T-helper 17 cell (primary cell): ENCODE measurements at places on chromosomes 1 and 21.

DNA sequence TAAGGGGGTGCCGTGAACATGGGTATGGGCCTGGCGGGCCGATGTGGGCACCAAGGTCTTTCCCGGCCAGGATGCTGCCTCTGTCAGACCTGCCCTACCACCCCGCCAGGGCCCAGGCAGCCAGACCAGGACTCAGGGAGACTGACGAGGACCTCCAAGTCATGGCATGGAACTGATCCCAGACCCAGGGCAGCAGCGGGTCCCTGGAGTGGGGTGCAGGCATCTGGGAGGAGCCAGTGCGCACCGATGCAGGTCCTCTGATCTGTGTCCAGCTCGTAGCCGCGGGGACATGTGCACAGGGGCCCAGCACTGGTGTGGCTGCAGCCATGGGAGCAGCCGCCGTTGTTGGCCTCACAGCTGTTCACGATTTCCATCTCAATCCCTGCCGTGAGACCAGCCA lies 56.8 kb downstream of the ARHGEF16 start:
- DNase-seq, result no peak

DNA sequence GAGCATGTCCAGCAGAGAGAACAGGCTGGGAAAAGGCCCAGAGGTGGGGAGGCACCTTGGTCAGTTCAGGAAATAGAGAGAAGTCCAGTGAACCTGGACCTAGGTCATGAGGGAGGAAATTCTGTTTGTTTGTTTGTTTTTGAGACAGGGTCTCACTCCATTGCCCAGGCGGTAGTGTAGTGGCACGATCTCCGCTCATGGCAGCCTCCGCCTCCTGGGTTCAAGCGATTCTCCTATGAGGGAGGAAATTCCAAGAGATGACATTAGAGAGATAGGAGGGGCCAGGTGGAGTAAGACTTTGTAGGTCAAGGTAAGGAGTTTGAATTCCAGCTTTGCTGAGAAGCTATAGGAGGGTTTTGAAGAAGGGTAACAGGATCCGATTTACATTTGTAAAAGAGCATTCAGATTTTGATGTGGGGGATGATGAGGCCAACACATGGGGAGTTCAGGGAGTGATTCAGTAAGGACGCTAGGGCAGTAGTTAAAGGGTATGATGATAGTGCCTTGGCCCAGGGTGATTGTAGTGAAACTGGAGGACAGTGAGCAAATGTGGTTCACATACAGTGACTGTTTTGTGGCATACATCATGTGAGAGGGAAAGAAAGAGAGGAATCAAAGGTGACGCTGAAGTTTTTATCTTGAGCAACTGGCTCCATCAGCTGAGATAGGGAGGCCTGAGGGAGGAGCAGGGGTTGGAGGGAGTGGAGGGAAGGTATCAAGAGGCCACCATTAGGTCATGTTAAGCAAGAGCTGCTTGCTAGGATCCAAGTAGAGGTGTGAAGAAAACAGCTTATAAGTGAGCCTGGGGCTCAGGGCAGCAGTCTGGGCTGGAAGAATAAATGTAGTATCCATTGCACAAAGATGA lies 8.3 kb upstream of the TRABD2B start:
- no peak for DNase-seq

DNA sequence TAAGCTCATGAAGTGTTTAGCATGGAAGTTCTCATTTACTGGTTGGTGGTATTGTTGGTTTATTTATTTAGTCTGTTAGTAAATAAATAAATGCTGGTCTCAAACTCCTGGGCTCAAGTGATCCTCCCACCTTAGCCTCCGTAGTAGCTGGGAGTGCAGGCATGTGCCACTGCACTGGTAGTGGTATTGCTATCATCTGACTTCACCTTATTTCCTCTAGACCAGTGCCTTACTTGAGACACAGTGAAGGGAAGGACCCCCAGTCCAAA lies 1.4 kb upstream of the SLC2A1 start:
- DNase-seq, result no peak

- no peak for DNase-seq
Measured at GRCh38 chr1:222045786-222046185, 303.9 kb upstream of the DUSP10 start.

DNA sequence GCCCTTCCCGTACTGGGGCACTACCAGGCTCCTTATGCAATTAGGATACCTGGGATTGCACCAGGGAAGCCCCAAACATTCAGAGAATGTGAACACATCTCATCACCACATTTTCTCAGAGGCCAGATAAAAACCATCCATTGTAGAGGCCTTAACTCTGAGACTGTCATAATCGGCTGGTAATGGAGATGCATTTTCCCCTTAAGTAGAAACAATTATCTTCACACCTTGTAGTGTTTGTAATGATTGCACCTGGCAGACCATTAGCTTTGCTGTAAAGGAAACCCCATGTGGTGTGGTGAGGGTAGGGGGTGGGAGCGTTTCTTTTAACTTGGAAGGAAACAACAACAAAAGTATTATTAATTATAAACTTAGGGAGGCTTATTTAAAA lies 90.0 kb upstream of the TLR5 start:
- DNase-seq, result no peak

GRCh38 chr1:230709619-230710542 lies 4.0 kb downstream of the AGT start:
- DNase-seq, result no peak

GRCh38 chr21:36386031-36386642 lies 945 bp downstream of the CHAF1B start:
- no peak for DNase-seq

DNA sequence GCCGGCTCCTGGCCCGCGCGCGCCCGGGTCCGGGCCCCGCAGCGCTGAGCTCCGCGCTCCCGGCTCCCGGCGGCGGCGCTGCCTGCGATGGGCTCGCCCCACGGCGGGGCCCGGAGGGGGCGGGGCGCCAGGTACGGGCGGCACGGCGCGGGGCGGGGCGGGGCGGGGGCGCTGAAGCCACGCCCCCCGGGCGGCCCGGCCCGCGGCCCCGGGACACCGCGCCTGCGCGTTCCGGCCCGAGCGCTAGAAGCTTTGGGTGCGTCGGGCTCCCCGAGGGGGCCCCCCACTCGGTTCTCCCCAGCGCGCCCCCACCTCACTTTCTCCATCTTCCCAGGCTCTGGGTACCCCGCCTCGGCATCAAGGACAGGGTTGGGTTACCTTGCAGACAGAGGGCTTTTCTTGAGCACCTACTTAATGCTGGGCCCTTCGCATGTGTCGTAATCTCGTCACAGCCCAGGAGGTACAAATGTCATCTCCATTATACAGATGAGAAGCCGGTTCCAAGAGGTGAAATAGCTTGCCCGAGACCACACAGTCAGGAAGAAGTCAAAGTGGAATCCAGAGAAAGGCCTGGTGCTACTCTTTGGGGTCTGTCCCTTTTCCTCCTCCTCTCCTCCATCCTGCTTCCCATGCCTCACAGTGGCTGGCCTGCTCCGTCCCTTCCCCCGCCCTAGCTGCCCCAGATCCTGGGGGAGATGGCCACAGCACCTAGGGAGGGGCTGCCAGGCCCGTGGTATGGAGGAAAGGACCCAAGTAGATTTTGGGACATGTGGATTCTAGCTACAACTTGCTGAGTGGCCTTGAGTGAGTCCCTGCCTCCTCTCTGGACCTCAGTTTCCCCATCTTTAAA lies 46.5 kb downstream of the RAP1GAP start:
- peak; percentile 44 for DNase-seq

GRCh38 chr1:162141281-162142054 lies 72.0 kb downstream of the NOS1AP start:
- no peak for DNase-seq

DNA sequence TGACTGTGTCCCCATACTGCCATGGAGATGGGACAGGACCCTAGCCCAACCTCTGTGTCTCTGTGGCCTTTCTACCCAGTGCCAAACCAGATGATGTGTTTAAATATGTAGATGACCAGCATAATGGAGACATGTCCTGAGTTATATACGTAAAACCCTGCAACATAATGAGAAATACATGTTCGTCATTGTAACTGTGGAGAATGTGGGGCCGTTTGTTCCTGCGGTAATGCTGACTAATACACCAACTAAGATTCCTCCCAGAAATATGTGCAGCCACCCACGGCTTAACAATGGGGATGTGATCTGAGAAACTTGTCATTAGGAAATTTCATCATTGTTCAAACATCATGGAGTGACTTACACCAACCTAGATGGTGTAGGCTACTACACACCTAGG lies 71.7 kb upstream of the SIM2 start:
- no peak for DNase-seq

DNA sequence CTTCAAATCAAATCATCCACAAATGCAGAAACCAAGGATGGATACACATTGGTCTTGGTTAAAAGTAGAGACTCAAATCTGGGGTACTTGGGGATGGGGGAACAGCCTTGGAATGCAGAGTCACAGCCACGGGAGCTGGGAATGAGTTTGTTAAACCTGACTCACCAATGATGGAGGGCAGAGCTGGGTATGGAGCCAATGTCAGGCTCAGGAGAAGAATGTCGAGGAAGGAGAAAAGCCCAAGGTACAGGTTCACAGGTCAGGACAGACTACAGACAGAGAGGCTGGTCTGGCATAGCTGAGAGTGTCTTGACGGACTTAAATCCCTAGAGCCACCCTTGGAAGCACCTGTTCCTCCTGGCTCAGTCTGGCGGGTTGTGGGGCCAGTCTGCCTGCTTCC lies 237.6 kb downstream of the NTNG1 start:
- no peak for DNase-seq

GRCh38 chr21:32523463-32523862 lies 61.9 kb downstream of the TCP10L start:
- no peak for DNase-seq

- no peak for DNase-seq
Measured at GRCh38 chr21:32515874-32516273, 69.4 kb downstream of the TCP10L start.

- no peak for DNase-seq
Measured at GRCh38 chr1:94236630-94237290, 624 bp downstream of the ARHGAP29 start.

GRCh38 chr21:20999659-21000058 lies 1.4 kb downstream of the NCAM2 start:
- DNase-seq, result peak; percentile 25

DNA sequence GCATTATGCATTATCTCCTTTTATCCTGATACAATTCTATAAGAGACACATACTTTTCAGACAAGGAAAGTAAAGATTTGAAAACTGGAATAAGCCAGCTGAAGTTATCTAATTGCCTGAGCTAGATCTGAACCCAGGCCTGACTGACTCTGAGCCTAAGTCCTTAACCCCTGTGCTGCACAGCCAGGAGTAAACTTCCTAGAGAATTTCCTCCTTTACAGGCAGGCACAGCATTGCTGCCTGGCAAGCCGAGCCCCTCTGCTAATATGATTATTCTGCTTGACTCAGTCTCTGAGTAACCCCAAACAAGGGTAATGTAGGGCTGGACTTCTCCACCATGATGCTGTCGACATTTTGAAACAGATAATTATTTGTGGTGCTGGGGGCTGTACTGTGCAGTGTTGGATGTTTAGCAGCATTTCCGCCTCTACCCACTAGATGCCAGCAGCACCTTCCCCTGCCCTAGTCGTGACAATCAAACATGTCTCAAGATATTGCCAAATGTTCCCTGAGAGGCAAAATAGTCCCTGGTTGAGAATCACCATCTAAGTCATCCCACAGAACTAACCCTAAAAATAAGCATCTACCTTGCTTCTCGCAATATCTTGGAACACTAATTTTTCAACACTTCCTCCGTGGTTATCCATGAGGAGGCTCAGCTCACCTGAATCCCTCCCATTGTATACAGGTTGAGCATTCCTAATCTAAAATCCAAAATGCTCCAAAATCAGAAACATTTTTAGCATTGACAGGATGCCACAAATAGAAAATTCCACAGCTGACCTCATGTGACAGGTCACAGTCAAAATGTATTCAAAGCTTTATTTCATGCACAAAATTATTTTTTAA lies 18.5 kb downstream of the CAMK1G start:
- DNase-seq, result no peak

GRCh38 chr1:15275921-15276683 lies 29.1 kb downstream of the FHAD1 start:
- DNase-seq, result no peak

GRCh38 chr1:110542725-110543124 lies 23.8 kb upstream of the KCNA10 start:
- no peak for DNase-seq

GRCh38 chr1:48917901-48918603 lies 141.4 kb upstream of the BEND5 start:
- no peak for DNase-seq

DNA sequence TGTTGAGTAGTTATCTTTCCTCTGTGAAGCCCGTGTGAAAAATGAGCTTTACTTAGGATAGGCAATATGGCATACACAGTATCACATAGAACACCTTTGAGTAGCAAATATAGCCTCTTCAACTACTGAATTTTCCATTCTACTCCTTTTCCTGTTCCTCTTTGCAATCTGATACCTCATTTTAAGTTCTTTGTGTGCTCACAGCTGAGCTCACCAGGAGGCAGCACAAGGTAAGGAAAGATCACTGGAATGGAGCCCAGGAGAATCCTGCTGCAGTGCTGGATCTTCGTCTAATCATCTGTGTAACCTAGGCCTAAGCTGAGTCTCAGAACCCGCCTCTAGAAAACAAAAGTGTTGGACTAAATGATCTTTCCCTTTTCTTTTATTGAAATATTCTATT lies 171.0 kb downstream of the LRRC40 start:
- DNase-seq, result no peak

GRCh38 chr1:163406772-163407171 lies 85.0 kb downstream of the NUF2 start:
- DNase-seq, result no peak

DNA sequence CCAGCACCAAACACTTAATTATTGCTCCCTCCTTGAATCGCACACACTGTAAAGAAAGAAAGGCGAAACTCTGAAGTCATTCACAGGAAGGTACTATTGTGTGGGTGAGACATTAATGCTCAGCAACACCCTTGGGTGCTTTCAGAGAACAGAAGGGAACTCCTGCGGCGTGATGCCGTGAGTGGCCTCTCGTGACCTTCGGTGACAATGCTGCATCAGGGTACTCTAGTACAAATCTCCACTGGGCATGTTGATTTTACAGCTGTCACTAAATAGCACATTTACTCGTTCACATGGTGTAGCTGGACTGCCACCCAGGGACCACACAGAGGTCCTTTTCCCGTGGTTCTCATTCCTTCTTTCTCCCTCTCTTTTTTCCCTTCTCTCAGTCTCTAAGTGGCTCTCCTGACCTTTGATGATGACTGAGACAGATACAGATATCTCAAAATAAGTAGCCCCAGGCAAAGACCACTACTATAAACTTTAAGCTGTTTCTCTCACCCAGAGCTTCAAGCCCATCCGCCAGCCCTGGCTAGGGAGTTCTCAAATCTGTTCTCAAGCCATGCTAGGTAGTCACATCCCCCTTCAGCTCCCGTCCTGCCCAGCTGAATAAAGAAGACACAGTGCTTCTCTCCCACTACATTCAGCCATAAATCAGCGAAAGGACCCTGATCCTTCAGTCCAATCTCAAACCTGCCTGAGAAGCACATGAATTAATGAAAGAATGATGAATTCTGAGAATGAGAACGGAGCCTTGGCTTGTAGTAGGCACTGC lies 223.4 kb upstream of the FMN2 start:
- no peak for DNase-seq
